NCI-H1105 treated with DMSO at 0.1 percent for 48 hours (cell line): ENCODE measurements at places on chromosomes 6 and 20.

GRCh38 chr6:15137086-15137485, 108.8 kb upstream of the JARID2 start:
- DNase-seq, result no peak

GRCh38 chr20:37223053-37223452, 38.6 kb downstream of the GHRH start:
- no peak for DNase-seq

GRCh38 chr6:109347779-109348178, 34.5 kb downstream of the CD164 start:
- no peak for DNase-seq

DNA sequence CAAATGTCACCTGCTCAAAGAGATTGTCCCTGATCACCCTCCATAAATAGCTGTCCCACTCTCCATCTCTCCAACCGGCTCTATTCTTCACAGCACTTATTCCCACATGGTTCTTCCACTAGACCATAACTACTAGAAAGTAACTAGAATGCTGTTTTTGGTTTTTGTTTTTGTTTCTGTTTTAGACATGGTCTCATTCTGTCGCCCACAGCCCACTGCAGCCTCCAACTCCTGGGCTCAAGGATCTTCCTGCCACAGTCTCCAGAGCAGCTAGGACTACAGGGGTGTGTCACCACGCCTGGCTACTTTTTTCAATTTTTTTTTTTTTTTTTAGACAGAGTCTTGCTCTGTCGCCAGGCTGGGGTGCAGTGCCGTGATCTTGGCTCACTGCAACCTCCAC, 12.2 kb downstream of the MMP24 start:
- DNase-seq, result no peak

GRCh38 chr6:32772656-32773055, 9.3 kb upstream of the HLA-DQB2 start:
- DNase-seq, result no peak

DNA sequence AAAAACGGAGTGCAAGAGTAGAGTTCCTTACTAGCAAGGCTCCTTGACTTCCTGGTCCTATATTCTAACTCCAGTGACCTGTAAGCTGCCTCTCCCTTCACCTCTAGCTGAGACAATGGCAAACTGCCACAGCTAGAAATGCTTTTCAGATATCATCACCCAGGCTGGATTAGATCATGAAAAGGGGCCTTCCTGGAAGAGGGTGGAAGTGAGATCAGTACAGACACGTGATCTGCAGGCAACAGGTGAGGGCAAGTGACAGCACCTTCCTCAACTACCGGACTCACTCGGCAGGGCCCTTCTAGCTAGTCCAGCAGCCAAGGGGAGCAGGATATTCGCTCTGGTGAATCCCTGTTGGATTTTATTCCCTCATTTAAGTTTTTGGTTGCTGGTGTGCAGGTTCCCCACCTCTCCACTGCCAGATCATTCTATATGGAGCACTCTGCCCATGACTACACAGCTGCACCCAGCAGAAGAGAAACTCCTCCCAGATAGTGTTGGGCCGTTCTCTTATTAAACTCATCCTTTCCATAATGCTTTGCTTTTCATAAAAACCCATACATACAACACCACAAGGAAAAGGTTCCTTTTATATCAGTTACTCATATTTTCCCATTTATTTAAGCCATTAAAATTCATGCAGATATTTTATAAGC, 26.4 kb upstream of the FAM83C start:
- DNase-seq, result no peak

GRCh38 chr6:169472786-169473416, 219.3 kb upstream of the THBS2 start:
- no peak for DNase-seq

DNA sequence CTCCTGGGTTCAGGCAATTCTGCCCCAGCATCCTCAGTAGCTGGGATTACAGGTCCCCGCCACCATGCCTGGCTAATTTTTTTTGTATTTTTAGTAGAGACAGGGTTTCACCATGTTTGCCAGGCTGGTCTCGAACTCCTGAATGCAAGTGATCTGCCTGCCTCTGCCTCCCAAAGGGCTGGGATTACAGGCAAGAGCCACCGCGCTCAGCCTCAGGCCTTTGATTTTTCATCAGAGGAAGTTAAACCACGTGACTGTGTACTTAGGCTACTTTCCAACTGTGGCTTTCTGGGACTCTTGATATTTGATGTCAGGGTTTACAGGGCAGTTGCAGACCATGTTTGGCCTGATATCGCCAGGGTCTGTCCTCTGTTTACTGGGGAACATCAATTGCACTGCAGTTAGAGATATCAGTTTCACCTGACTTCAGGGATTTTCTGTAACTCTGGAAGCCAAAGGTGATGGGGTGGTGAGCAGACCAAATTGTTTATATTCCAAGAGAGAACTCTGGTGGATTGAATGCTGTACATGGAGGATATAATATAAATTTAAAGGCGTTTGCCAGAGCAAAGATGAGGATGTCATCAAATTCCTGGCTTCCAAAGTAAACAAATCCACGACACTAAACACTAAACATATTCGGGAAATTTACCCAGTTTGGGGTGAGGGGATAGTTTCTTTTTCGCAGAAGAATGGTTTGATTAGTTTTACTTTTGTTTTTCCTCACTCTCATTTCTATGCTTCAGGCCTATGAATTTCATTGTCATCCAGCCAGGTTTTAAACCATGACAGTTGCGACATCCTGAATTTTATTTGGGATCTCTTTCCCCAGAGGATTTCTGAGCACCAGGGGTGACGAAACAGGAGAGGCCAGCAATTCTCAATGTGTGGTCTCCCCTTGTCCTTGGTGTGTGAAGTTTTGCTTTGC, 4.2 kb downstream of the PSMF1 start:
- peak; percentile 27 for DNase-seq

GRCh38 chr6:31356946-31357466, at the start of gene HLA-B:
Gene HLA-B, minus strand, starts transcription at chr6:31357179. Its CDS starts 21 bp downstream, at chr6:31357158.
- peak; percentile 29 for DNase-seq

DNA sequence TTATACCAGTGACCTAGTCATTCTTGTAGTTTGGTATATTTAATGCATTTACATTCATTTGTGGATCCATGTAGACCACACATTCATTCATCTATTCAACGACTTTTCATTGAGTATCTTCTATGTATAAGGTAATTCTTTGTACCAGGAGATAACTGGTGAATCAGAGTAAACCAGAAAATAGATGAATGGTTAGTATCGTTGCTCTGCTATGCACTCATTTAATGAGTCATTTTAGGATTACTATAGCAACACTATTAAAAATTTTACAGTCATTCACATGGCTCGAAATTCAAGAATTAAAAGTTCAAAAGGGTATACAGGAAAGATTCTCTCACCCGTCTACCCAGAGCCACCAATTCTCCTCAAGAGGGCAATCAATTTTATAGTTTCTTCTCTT, 26.8 kb downstream of the DOK5 start:
- DNase-seq, result no peak

GRCh38 chr6:167470836-167471547, 146.1 kb downstream of the TTLL2 start:
- no peak for DNase-seq

DNA sequence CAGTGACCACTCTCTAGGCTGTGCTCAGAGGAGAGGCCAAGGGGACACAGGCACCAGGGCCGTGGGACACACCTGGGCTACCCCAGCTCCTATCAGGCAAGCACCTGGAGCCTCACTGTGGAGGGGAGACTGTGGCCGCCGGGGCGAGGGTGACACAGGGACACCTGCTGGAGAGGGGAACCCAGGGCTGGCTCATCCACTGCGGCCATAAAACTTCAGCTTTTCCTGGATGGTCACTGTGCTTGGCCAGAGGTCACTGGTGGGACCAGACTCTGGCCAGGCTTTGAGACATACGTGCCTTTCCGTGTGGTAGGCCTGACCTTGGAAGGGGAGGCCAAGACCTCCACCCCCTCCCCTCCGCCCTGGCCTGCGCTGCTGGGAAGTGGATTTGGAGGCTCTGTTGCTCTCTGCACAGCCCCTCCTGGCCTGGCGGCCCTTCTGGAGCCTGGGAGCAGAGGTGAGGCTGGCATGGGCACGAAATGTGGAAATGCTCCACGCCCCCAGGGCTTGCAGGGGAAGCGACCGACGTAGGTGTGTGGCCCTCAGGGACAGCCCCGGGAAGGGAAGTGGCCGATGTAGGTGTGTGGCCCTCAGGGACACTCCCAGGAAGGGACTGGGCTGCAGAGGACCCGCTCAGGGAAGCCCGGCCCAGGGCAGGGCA, 42.9 kb upstream of the BHLHE23 start:
- DNase-seq, result no peak

- no peak for DNase-seq
Measured at GRCh38 chr6:163347021-163347446, 67.5 kb upstream of the QKI start.

GRCh38 chr6:158816803-158817727, 2.1 kb downstream of the EZR start:
- DNase-seq, result peak; percentile 71

DNA sequence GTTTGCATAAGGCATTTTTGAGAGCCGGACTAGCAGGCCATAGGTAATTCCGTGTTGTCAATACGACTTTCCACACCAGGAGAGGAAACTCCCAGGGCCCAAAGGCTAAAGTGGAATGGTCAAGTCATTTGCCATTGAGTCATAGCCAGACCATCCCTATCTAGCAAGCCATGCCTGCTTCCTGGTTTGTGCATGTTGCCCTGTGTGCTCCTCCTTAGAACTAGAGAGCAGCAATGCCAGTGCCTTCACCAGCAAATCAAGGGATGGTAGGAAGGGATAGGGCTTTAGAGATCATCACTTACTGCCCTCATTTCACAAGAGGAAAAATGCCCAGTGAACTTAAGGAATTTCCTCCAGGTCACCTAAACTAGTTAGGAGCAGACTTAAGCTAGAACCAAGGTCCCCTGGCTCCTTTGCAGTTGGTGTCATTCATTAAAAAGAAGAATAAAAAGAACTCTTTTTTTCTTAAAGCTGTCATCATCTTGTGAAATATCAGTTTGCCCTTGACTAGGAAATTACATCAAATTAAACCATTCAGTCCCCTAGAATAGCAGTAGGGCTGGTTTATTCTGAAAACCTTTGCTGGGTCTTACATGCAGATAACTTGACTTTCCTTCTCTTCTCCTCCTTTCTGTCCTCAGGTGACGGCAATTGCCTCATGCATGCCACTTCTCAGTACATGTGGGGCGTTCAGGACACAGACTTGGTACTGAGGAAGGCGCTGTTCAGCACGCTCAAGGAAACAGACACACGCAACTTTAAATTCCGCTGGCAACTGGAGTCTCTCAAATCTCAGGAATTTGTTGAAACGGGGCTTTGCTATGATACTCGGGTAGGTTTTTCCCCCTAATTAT, 7.4 kb downstream of the TNFAIP3 start:
- DNase-seq, result no peak
